ENCODE measurements at places on chromosomes 12 and 14. TPM values are rescaled to one million over a fixed set of nuclear protein-coding genes. Genes with fewer than 3 reads are reported as not detected.

Gene BAZ1A
- total RNA-seq, result 64.6 TPM

Gene NKX2-1
- not detected for total RNA-seq

Gene FOXG1
- not detected for total RNA-seq

Gene AMDHD1
- total RNA-seq, result 1.6 TPM

Gene BICDL1
- 29.3 TPM for total RNA-seq

Gene FAM186B
- 0.77 TPM for total RNA-seq

Gene MORN3
- total RNA-seq, result 3.0 TPM

Gene RD3L
- total RNA-seq, result not detected

Gene SLC25A21
- total RNA-seq, result not detected

Gene TBPL2
- not detected for total RNA-seq

Gene TAMALIN
- total RNA-seq, result 424 TPM

Gene ITGB7
- 441 TPM for total RNA-seq

Gene UNC79
- 0.05 TPM for total RNA-seq

Gene LRRIQ1
- total RNA-seq, result not detected

Gene TFCP2
- 34.8 TPM for total RNA-seq

Gene TM9SF1
- 32.1 TPM for total RNA-seq

Gene GPHN
- 8.7 TPM for total RNA-seq

Gene IFNG-AS1
- total RNA-seq, result 1.6 TPM

Gene NFATC4
- total RNA-seq, result not detected

Gene CLEC7A
- total RNA-seq, result 7.7 TPM

Gene IFI27
- total RNA-seq, result 0.47 TPM

Gene RDH5
- total RNA-seq, result 10.1 TPM

Gene SNW1
- 89.7 TPM for total RNA-seq

Gene FOXM1
- 3.6 TPM for total RNA-seq
